ENCODE measurements at places on chromosomes 4 and X.
A peak's percentile ranks its signal among the peaks of the same experiment; 100 is the strongest.

GRCh38 chrX:48835524-48836329, at the start of gene PCSK1N:
PCSK1N (minus strand) TSS chrX:48835610; CDS start chrX:48835532, 78 bp downstream.
- peaks cover 3% of the 10 kb centered on the region for H3K27me3 ChIP-seq
- H3K4me3 ChIP-seq, result peak within 1 kb of the TSS; percentile 53
- H3K27ac ChIP-seq, result no peak within 1 kb of the TSS
- no peaks in the 10 kb centered on the region for H3K36me3 ChIP-seq

GRCh38 chr4:5217421-5217820, 166.1 kb downstream of the STK32B start:
- H3K4me1 ChIP-seq, result no peaks in the 10 kb centered on the region
- no peak overlapping the region for H3K27ac ChIP-seq

DNA sequence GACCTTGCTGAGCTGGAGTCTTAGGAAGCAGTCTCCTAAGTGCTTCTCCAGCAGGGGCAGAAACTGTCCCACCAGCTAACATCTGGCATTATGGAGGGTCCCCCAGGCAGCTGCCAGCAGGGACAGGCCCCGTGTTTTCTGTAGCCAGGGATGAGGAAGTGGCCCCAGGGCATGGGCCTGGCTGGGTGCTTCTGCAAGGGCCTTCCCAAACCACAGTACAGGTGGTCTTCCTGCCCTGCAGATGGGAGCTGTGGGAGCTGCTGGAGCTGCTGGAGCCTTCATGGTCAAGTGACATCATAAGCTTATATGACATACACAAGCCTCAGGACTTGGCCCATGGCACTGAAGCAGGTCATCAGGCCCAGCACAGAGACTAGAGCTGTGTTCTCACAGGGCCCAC, 5.0 kb upstream of the MSANTD1 start:
- H3K4me3 ChIP-seq, result no peak overlapping the region
- H3K4me1 ChIP-seq, result no peaks in the 10 kb centered on the region
- no peaks in the 10 kb centered on the region for H3K27me3 ChIP-seq
- H3K36me3 ChIP-seq, result no peaks in the 10 kb centered on the region

GRCh38 chrX:9315086-9315485, 149.8 kb upstream of the TBL1X start:
- no peaks in the 10 kb centered on the region for H3K36me3 ChIP-seq
- no peaks in the 10 kb centered on the region for H3K4me1 ChIP-seq
- no peaks in the 10 kb centered on the region for H3K27me3 ChIP-seq
- no peak overlapping the region for H3K4me3 ChIP-seq
- no peak for DNase-seq

- no peak overlapping the region for H3K4me3 ChIP-seq
- H3K36me3 ChIP-seq, result no peaks in the 10 kb centered on the region
- no peak overlapping the region for H3K27ac ChIP-seq
- no peak for DNase-seq
Measured at GRCh38 chr4:75895744-75896314, 6.4 kb downstream of the PPEF2 start.

- no peaks in the 10 kb centered on the region for H3K4me1 ChIP-seq
- H3K27ac ChIP-seq, result no peak overlapping the region
- H3K27me3 ChIP-seq, result no peaks in the 10 kb centered on the region
- no peaks in the 10 kb centered on the region for H3K36me3 ChIP-seq
- H3K4me3 ChIP-seq, result no peak overlapping the region
Measured at GRCh38 chr4:158006990-158007389, 165.8 kb downstream of the GASK1B start.

DNA sequence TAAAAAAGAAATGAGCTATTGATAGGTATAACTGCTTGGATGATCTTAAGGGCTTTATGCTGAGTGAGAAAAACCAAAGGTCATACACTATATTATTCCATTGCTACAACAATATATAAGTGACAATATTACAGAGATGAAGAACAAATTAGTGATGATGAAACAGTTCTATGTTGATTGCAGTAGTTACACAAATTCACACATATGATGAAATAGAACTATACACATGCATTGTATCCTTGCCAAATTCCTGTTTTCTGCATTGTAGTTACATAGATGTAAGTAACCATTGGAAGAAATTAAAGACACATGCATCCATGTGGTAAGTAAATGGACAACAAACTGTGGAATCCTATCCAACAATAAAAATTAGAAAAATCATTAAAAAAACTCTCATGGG, 76.5 kb downstream of the CENPC start:
- no peaks in the 10 kb centered on the region for H3K27me3 ChIP-seq
- peaks cover 71% of the 10 kb centered on the region for H3K36me3 ChIP-seq
- H3K4me1 ChIP-seq, result no peaks in the 10 kb centered on the region

GRCh38 chrX:39616098-39616729, 481.5 kb downstream of the BCOR start:
- H3K36me3 ChIP-seq, result no peaks in the 10 kb centered on the region
- H3K27me3 ChIP-seq, result no peaks in the 10 kb centered on the region
- H3K27ac ChIP-seq, result no peak overlapping the region
- no peak for DNase-seq
- no peak overlapping the region for H3K4me3 ChIP-seq

GRCh38 chrX:118654331-118654730, 73.1 kb upstream of the IL13RA1 start:
- H3K27me3 ChIP-seq, result no peaks in the 10 kb centered on the region
- no peak overlapping the region for H3K4me3 ChIP-seq
- H3K36me3 ChIP-seq, result no peaks in the 10 kb centered on the region

GRCh38 chr4:81747242-81747930, 275.7 kb upstream of the RASGEF1B start:
- H3K36me3 ChIP-seq, result no peaks in the 10 kb centered on the region
- no peaks in the 10 kb centered on the region for H3K4me1 ChIP-seq
- no peak overlapping the region for H3K27ac ChIP-seq
- no peak overlapping the region for H3K4me3 ChIP-seq

GRCh38 chr4:56226579-56226978, 160.7 kb downstream of the AASDH start:
- DNase-seq, result no peak
- H3K27ac ChIP-seq, result no peak overlapping the region
- no peaks in the 10 kb centered on the region for H3K4me1 ChIP-seq
- no peaks in the 10 kb centered on the region for H3K36me3 ChIP-seq
- H3K4me3 ChIP-seq, result no peak overlapping the region
- no peaks in the 10 kb centered on the region for H3K27me3 ChIP-seq

DNA sequence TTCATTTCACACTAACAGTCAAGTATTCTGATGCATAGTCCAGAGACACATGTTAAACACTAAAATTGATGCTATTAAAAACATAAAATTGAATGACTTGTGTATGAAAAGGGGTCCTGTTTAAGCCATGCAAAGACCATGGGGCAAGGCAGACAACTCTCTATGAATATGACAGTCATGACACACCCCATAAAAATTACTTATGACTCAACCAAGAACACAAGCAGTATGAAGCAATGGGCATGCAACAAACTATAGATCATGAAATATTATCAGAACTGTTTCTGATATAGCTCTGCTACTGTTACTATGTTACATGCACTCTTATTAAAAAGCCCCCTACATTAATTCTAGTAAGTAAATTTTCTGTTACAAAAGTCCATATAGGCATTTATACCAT, 57.5 kb upstream of the ZCCHC13 start:
- H3K36me3 ChIP-seq, result peaks cover 8% of the 10 kb centered on the region
- no peak overlapping the region for H3K27ac ChIP-seq
- no peak overlapping the region for H3K4me3 ChIP-seq
- DNase-seq, result no peak
- H3K4me1 ChIP-seq, result peaks cover 3% of the 10 kb centered on the region
- H3K27me3 ChIP-seq, result no peaks in the 10 kb centered on the region

DNA sequence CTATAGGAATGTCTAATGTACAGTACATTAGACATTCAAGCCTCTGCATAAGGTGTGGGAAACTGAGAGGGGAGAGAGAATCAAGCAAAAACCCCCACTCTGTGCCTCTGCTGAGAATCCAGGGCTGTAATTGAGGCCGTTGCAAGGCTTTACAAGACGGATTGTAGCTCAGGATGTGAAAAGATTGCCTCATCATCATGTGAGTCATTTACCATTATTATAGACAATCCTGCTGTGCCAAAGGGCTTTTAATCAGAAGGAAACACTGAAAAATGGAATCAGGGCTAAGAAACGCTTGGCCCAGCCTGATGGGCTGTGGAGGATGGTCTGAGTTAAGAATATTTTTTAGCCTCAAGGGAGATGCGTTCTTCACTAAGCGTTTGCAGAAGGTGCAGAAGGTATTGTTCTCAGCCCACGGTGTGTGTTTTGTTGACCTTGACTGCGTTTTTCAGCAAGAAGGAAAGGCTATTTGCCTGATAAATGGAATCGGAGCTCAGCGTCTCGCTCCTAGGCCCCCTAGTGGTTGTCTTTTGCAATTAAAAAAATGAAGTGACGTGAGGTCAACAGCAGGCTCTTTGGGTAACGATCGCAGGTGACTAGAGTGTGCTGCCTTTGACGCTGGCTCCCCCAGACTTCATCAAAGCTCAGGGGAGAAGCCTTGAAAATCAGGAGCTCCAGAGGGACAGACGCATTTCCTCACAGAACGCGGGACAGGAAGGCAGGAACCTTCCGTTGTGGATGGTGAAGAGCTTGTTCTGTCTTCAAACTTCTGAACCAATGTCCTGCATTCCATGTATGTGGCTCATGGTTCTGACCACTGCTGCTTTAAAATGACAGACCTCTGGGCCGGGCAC, 18.1 kb upstream of the CHRNA9 start:
- H3K4me3 ChIP-seq, result peak overlapping the region; percentile 19
- H3K36me3 ChIP-seq, result no peaks in the 10 kb centered on the region
- no peaks in the 10 kb centered on the region for H3K27me3 ChIP-seq

DNA sequence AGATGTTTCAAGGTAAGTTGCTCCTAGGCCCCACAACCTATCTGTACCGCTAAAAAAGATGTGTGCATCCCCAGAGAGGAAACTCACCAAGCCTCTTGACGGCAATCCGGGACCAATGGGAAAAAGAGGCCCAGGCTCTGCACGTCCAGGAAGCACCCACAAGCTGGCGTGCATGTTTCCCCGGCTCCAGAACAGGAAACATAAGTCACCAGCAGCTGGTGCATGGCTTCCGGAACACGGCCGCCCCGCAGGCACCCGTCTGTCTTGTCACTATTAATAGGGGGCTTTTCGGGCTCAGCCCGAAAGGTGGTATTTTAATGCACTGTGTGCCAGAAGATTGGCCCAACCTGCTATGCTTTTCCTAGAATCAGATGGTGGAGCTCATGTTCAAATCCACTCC, 22.2 kb downstream of the CRMP1 start:
- no peak overlapping the region for H3K4me3 ChIP-seq
- H3K36me3 ChIP-seq, result no peaks in the 10 kb centered on the region
- H3K27ac ChIP-seq, result no peak overlapping the region
- no peaks in the 10 kb centered on the region for H3K4me1 ChIP-seq
- peaks cover 11% of the 10 kb centered on the region for H3K27me3 ChIP-seq
- no peak for DNase-seq

DNA sequence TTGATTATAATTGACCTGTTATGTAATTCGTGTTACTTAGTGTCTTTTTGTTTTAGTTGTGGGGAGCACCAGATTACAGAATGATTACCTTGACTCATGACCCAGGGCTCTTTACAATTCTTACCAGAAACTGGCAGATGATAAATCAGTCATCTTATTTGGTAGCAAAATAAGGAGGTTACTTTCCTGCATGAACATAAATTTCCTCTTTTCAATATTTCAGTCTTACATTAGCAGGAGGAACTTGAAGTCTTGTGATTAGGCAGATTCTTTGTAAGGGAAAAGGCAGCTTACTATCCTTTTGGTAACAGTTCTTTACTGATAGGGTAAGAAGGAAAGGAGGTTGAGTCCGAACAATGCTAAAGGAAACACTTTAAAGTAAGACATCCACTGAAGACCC, 26.0 kb upstream of the SLC25A5 start:
- no peaks in the 10 kb centered on the region for H3K4me1 ChIP-seq
- H3K27ac ChIP-seq, result no peak overlapping the region
- no peak overlapping the region for H3K4me3 ChIP-seq
- no peak for DNase-seq
- H3K27me3 ChIP-seq, result no peaks in the 10 kb centered on the region
- no peaks in the 10 kb centered on the region for H3K36me3 ChIP-seq

DNA sequence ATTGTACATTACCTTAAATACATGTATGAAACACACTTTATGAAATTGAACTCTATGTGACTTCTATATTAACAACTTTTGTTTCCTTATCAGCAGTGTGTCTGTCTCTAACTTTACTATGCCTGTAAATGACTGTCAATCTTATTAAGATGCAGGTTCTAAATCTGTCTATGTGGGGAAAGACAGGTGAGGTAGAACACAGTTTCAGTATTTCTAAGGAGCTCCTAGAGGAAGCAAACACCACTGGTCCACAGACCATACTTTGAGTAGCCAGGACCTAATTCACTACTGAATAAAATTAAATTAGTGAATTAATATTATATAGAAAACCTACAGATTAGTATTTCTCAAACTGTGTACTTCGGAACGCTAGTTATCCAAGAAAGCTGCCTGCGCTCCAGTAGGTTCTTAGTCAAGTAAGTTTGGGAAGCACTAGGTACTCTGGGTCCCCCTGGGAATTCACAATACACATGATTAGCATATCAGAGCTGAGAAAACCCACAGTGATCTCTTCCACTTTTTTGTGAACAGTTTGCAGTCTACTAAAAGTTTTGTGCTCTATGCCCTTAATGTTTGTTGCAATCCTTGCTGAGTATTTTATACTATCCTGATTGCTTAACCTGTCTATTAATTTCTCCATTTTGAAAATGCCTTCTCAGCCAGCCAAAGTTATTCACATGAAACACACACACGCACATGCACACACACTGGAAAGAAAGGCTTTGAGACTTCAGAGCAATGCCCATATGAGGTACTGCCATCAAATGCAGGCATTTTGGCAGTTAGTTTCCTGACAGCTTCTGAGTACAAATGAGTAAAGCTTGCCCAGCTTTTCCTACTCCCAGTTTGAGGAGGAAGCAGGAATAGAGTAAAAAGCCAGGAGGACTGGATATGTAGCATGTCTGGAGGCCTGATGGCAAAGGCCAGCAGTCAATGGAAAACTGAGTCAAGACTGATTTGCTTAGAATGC, 133.6 kb upstream of the CPEB2 start:
- no peak overlapping the region for H3K27ac ChIP-seq
- H3K4me3 ChIP-seq, result no peak overlapping the region
- peaks cover 43% of the 10 kb centered on the region for H3K4me1 ChIP-seq
- H3K27me3 ChIP-seq, result no peaks in the 10 kb centered on the region

DNA sequence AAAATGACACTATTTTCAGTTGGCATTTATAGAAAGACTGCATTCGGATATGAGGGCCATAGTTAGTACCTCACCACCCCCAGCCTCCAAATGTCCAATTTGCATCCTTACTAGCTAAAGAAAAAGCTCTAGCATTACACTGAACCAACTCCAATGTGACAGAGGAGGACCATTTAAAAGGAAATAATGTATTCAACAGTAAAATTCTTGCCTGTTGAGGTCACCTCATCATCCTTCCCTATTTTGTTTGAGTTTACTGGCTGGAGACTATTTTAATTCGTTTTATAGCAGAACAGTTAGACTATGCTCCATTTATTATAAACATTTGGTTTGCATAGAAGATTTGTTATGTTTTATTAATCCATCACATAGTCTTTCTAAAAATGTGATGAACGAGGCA, 88.2 kb upstream of the PPARGC1A start:
- H3K4me3 ChIP-seq, result no peak overlapping the region
- no peak for DNase-seq
- no peaks in the 10 kb centered on the region for H3K4me1 ChIP-seq

DNA sequence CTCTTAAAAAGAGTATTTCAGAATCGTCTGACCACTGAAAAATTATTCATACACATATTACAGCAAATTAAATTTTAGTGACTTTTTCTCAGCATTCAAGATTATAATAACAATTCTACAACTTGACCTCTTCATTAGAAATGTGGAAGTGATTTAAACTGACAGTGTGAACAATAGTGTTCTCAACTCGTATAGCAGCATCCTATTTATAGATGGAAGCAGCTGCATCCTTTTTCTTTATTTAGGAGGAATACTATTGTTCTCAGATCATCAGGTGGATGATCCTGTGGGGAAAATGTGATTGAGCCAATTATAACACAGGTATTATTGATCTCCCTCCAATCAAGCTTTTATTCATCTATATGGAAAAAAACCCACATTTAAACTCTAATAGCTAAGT, 56.7 kb downstream of the RAPGEF2 start:
- no peaks in the 10 kb centered on the region for H3K27me3 ChIP-seq
- no peaks in the 10 kb centered on the region for H3K4me1 ChIP-seq
- no peaks in the 10 kb centered on the region for H3K36me3 ChIP-seq
- DNase-seq, result no peak
